ENCODE measurements at places on chromosomes 3 and 15. TPM values are rescaled to one million over a fixed set of nuclear protein-coding genes. Genes with fewer than 3 reads are reported as not detected.

The ZNF80 gene
- total RNA-seq: not detected

DNA sequence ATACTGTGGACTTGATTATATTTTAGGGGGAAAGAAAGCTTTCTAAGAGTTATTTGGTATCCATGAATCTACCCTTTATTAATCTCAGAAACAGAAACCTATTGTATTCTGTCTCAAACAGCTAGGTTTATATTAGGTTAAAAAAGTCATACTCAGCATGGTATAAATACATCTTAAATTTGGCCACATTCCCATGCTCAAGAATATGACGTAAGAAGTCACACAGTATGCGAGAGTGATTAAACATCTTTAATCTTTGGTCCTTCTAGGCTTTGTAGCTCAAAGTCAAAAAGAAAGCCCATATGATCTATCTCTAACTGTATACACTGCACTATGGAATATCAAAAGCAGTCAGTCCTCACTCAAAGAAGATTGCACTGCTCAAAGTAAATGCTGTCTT lies 131.4 kb downstream of the EPHA3 start:
- DNase-seq: no peak

DNA sequence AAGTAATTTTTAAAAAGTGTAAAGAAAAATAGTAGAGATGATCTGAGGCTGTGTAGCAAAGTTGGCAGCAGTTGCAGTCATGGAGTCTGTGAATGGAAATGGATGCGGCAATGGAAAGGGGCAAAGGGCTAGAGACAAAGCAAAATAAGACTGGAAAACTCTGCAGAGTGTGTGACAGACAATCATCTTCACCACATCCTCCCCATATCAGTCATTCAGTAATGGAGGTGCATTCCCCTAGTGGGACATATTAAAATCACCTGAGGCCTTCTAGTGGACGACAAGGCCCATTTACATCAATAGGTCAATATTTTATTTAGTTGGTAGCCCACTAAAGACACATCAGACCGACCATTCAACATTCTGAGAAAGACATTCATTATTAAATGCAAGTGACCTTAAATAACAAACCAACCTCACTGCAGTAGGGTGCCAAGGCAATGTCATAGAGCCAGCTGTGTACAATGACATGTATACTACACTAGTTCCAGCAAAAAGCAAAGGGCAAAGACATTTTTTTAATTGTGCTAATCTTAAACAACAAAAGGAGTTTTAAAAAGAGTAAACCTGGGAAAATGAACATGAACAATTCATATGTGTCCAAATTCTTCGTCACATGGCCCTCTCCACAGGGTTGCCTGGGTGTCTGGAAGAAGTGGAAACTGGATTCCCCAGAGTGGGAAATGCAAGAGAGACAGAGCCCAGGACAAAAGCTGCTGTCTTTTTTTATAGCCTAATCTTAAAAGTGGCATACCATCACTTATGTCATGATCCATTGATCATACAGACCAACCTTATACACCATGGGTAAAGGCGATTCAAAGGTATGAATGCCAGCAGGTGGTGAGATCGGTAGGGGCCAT lies 15.6 kb upstream of the RAP2B start:
- no peak for DNase-seq

DNA sequence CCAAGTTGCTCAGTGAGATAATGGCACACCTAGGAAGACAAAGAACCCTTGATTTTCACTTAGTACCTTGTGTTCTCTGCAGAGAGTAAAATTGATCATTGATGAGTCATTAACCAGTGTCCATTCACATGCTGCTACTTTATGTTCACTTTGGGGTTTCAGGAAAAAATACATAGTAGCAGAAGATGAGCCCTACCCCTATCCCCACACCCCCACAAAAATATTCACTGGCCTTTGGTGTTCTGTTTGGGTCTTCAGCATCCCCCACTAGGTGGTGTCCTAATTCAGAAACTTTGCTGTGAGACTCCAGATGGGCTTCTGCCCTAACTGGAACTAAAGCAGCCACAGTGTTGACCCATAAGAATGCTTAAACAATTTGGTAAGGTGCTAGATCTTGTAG lies 178.8 kb downstream of the KLHL25 start:
- DNase-seq: no peak

The IL12A gene
- total RNA-seq: 2.9 TPM

DNA sequence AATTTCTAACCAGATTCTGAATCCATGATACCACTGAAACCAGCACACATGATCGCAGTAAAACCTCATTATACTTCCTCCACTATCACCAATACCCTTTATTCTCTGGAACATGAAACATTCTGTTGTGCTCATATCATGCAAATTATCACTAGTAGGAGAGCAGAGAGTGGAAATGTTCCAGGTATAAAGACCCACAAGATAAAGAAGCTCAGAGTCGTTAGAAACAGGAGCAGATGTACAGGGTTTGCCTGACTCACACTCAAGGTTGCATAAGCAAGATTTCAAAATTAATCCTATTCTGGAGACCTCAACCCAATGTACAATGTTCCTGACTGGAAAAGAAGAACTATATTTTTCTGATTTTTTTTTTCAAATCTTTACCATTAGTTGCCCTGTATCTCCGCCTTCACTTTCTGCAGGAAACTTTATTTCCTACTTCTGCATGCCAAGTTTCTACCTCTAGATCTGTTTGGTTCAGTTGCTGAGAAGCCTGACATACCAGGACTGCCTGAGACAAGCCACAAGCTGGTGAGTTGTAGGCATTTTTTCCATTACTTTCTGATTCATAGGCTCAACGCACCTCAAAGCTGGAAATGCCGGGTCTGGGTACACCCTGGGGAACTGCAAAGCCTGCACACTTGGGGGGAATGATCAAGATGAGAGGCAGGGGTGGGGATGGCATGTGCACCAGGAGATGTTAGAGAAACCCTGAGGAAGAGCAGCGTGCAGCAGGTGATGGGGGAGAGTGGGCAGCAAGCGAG lies at the start of gene CCR2:
TSS of gene CCR2 (plus strand) at position 465 of the 764 bp plus-strand sequence. CDS start 3,417 bp downstream, outside the sequence.
- no peak for DNase-seq

- DNase-seq: no peak
Observed at GRCh38 chr3:31610700-31611275, 78.1 kb downstream of the STT3B start.

DNA sequence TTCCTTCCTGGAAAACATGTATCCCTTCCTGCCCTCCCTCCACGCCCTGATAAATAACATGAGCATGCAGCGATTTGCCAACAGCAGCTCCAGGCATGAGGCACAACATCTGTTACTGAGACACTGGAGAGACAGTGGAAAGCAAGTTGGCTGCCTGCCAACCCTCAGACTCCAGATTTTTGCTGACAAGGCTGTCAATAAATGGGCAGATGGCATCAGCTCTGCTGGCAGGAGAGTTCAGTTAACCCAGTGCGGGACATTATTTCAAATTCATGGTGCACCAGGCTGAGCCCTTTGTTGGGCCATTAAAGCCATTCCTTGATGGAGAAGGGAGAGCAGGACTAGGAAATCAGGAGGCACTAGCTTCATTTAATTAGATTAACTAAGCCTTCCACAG lies 293.3 kb downstream of the MEX3B start:
- DNase-seq: no peak

DNA sequence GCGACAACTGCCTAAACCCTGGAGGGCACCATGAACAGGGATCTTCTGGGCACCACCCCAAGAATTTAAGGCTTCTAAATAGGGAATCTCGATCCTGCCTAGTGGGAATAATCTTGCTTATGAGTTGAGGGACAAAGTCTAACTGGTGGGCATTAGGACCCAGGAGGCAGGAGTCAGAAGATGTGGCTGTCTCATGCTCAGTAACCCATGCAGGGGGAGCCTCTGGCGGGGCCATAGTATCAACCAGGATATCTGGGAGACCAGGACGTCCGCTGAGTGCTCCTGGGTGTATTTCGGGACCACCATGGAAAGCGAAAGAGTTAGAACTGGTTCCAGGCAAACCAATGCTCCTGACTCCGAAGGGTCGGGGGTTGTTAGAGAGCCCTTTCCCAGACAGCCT lies 356.1 kb downstream of the OTOL1 start:
- DNase-seq: no peak

DNA sequence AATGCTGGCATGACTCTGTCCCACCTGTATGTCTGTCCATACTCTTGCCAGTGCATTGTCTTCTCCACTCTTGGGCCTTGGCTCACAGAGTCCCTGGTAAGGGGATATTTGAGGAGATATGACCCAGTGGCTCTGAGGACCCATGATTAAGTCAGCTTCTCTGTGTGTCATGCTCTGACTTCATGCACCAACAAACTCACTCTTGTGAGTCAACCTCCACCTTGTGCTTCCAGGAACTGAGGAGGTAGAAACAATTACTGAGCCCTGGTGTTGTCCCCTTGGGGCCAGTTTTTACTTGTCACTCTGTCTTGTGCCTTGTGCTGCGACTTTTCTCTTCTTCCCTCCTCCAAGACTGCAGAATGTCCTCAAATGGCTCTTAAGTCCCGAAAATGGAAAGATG lies 127.1 kb downstream of the ABHD5 start:
- DNase-seq: no peak

DNA sequence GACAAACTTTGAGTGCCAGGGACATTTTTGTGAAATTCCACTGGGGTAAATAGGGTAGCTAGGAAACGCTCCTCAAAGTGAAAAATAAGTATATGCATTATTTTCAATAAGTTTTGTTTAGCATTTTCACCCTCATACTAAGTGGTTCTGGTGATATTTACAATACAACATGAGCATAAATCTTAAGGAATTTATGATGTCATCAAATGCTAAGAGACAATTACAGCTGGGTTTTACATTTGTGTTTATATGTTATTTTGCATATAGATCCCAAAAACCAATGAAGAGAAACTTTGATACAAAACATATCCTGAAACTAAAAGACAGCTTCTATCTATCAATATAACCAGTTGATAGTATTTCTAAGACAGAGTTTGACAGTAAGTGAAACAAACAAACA lies 323.1 kb downstream of the ZBTB20 start:
- no peak for DNase-seq

DNA sequence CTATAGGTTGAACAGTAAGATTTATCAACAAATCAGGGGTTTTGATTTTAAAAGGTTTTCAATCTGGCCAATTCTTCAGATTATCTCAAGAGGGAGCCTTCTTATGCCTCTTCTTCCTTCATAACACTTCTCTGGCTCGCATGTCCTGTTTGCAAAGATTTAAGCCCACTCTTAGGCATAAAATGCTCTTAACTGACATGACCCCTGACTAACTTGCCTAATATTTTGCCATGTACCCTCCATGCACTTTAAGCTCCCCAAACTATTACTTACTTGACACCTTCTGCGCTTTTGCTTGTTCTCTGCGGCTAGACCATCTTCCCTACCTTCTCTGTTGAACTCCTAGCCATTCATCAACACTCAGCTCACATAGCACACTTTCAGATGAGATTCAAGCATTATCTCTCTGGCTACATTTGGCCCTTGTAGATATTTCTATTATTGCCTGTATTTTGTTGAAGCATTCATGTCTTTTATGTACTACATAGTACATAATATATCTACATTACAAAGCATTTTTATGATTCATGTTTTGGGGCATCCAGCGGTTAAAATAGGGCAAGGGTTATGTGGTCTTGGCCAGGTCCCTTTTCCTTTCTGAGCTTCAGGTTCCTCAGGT lies 1.0 kb upstream of the ARIH1 start:
- no peak for DNase-seq

The ATP13A4 gene
- total RNA-seq: 188 TPM

- DNase-seq: no peak
Observed at GRCh38 chr3:181075098-181075497, 85.6 kb upstream of the DNAJC19 start.

- DNase-seq: peak; percentile 82
Observed at GRCh38 chr15:63436872-63437375, 55.3 kb upstream of the CA12 start.

GRCh38 chr15:20357481-20358065 lies 184.0 kb downstream of the GOLGA6L6 start:
- DNase-seq: peak; percentile 59

The CIAO2A gene
- 56.3 TPM for total RNA-seq

GRCh38 chr3:26049951-26050350 lies 260.1 kb downstream of the OXSM start:
- DNase-seq: no peak
